ENCODE measurements at places on chromosomes 6 and 20.
A peak's percentile ranks its signal among the peaks of the same experiment; 100 is the strongest.

- peak; percentile 32 for DNase-seq
Observed at GRCh38 chr6:139820210-139820609, 445.8 kb upstream of the CITED2 start.

GRCh38 chr6:145830612-145831011 is 16.0 kb upstream of the FBXO30 start:
- DNase-seq, result no peak

DNA sequence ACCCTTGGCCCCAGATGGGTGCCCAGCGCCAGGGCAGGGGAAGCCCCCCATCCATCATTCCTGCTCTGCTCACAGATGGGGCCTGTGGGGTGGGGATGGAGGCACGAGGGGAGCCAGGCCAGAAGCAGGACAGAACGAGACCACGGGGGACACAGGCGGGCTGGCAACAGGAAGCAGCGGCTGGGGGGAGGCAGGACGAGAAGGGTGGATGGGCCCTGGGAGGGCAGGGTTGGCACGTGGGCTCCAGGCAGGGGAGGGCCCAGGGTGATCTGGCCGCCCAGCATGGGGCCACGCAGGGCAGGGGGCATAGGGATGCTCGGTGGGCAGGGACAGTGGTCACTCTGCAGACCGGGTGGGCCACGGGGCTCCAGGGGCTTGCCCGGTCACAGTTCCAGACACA is 41.6 kb downstream of the KCNQ2 start:
- no peak for DNase-seq

- DNase-seq, result peak; percentile 69
Observed at GRCh38 chr20:58361481-58362205, 27.4 kb upstream of the VAPB start.

GRCh38 chr20:40291493-40292135 is 397.4 kb downstream of the MAFB start:
- no peak for DNase-seq

DNA sequence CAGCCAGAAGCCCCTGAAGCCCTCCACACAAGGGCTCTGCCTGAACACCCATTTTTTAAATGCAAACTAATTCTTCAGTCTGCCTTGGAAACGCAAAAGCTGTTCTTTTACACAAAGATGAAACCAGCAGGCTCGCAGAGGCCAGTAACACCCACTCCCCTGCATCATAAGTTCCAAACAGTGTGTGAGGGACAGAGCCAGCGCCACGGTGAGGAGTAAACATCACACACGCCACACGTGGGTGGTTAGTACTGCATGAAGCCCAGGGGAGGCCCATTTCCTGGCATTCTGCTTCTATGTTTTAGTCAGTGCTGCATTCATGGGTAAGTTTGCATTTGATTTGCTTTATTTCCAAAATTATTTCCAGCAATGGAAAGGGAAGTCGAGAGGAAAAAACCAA is 217.7 kb upstream of the RIN2 start:
- DNase-seq, result peak; percentile 14

GRCh38 chr6:57127763-57128162 is 37.8 kb downstream of the ZNF451 start:
- DNase-seq, result no peak

GRCh38 chr6:135195522-135195921 is 14.4 kb downstream of the MYB start:
- no peak for DNase-seq

- DNase-seq, result no peak
Observed at GRCh38 chr6:124719913-124720312, 242.3 kb upstream of the RNF217 start.

DNA sequence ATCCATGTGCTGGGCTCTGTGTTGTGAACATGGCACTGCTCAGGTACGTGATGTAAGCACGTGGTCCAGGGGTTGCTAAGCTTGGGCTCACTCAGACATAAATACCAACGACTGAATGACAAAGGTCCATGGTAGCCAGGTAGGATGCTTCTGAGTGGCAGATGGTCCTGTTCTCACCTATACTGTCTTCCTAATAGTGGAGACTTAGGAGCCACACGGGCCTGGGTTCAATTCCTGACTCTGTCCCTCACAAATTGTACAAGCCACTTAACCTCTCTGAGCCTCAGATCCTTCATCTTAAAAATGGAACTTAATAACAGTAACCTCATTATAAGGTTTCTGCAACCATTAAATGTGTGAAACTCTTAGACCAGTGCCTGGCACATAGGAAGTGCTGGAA is 6.8 kb downstream of the GCM2 start:
- DNase-seq, result no peak

DNA sequence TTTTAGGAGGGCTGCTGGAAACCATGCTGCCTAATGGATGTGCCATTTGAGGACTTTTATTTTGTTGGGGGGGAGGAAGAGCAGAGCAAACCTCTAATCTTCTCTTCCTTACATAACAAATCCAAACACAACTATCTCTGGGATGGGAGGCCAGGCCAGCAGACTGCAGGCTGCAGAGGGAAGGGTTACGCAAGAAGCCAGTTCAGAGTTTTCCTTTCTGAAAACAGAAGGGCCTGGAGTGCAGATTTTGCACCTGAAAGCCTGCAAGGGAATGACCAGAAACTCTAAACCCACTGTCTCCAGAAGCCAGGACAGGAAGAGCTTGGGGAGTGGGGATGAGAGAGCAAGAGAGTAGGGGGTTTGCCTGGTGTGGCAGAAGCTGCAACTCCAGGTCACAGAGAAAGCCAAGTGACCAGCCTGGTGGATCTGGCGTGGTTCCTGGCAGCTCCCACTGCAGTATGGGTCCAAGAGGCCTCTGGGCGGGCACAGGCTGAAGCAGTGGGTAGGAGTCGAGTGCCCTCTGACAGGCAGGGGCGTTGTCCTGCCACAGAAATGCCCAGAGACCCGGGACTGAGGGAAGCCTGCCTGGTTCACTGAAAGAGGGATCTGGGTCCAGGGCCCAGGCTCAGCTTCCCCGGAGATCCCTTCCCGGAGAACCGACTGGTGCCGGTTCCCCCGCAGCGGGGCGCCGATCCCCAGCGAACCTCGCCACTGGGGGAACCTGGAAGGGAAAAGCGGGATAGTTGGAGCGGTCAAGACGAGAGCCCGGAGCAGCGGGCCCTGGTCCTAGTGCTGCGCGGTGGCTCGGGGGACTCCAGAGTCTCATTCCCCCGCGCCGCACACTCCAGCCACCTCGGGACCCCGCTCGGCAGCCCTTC is 6.7 kb downstream of the MAFB start:
- DNase-seq, result peak; percentile 10

DNA sequence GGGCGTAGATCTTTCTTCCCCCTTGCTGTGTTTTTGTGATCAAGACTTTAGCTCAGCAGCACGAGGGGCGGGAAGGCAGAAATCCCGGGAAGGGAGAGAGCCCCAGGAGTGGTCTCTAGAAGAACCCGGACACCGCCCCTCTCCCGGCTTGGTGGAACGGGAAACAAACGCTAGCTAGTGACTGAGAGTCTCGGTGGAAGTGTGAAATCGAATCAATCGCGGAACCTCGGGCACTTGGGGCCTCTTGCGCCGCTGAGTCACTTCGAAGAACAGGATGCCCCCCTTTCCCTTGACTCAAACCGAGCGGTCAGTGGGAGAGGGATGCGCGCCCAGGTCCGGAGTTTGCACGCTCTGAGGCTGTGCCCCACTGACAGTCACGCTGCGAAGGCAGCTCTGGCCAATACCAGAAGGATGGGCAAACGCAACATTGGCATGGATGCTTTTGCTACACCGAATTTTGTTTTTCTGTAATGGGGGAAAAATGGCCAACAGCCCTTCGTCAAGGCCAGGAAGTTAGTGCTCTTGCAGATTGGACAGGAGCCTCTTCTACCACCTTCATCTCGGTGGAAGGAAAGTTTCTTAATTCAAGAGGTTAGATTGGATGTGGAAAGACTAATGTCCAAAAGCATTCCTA is 1.6 kb upstream of the OLIG3 start:
- DNase-seq, result no peak

DNA sequence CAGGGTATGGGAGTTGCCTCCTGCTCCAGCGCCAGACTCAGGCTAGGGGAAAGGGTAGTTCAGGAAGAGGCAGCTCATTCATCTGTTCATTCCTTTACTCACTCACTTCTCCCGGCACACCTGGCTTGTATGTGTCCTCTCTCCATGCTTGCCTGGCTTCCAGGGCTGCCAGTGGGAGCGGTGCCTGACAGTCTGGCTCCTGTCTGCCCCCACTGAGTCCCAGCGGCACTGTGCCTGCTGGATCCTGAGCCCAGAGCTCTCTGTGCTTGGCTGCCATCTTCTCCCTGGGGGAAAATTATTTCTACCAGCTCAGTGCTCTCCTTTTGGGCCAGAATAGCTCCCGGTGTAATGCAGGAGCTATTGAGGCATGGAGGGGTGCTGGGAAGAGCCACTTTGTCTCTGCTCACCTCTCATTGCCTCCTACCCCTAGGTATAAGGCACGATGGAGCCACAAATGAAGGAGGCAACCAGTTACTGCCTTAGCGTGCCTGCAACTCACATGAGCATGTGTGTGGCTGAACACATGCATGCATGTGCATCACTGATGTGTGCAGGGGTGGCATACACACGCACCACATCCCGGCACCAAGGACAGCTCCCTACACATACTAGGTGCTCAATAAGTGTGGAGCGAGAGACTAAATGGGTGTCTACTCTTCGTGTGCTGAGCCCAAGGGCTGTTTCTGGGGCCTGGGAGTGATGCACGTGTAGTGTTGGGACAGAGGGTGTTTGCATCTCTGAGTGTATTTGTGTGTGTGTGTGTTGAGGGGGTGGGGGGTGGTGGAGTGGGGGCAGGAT is 46.6 kb downstream of the CDH22 start:
- DNase-seq, result no peak

DNA sequence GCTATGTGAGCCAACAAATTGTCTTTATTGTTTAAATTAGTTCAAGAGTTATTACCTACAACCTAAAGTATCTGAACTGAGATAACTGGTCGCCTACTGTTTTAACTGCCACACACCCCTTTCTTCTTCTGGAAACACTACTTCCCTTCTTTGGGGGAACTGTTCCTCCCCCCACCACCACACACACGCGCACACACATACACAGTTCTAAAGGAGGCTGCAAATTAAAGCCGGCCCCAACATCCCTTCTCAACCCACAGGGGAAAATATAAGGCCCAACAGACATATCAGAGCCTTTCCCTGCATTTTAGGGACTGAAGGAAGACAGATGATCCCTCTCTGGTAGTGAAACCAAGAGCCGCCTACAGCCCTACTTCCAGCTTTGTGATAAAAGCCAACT is 348.0 kb upstream of the JARID2 start:
- DNase-seq, result no peak

DNA sequence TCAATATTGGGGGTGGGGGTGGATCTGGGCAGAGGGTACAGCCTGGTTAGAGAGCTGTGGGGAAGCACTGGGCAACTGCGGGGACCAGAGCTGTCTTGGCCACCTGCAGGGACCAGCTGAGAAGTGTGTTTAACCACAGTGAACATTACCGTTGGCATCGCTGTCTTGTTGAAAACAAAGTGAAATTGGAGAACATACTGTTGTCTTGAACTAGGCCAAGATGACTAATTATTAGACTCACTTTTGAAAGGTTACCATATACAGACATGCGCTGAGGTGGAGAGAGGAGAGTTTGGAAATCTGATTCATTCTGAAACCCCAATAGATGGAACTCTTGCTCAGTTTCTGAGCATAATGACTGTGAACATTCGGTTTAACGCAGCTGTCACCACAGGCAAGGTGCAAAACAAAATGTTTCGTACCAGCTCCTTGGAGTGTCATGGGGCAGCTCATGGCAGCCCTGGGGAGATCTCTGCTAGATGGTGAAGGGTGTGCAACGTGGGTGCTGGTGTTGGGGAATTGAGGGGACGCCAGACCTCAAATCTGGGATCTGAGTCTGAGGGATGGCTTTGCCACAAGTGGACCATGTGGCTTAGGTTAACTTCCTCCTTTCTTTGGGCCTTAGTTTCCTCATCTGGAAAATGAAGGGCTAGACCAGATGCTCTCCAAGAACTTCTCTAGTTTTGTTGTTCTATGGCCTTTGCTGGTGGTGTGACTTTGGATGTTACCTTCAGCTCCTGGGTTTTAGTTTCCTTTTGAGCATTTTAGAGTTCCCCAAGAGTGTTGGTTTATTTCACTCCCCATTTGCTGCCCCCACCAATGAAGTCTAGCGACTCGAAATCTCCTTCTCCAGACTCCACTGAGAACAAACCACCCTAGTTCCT is 24.6 kb upstream of the GTSF1L start:
- DNase-seq, result peak; percentile 14
